ENCODE measurements at places on chromosomes 1 and 21. TPM values are rescaled to one million over a fixed set of nuclear protein-coding genes. Genes with fewer than 3 reads are reported as not detected.
A peak's percentile ranks its signal among the peaks of the same experiment; 100 is the strongest.

GRCh38 chr1:167084757-167085156, 5.4 kb downstream of the GPA33 start:
- no peak overlapping the region for H3K4me3 ChIP-seq
- H3K36me3 ChIP-seq: no peaks in the 10 kb centered on the region
- H3K27me3 ChIP-seq: no peaks in the 10 kb centered on the region
- peaks cover 5% of the 10 kb centered on the region for H3K4me1 ChIP-seq

The TEX38 gene
- total RNA-seq: not detected

GRCh38 chr21:32206631-32207405, 72.0 kb downstream of the MIS18A start:
- H3K27ac ChIP-seq: no peak overlapping the region
- H3K4me3 ChIP-seq: no peak overlapping the region
- H3K4me1 ChIP-seq: no peaks in the 10 kb centered on the region
- no peaks in the 10 kb centered on the region for H3K27me3 ChIP-seq
- no peak for DNase-seq

GRCh38 chr1:65772607-65773006, 20.1 kb upstream of the PDE4B start:
- no peaks in the 10 kb centered on the region for H3K4me1 ChIP-seq
- no peak overlapping the region for H3K4me3 ChIP-seq
- H3K36me3 ChIP-seq: no peaks in the 10 kb centered on the region
- H3K27ac ChIP-seq: no peak overlapping the region

GRCh38 chr1:222844411-222844779, 29.6 kb downstream of the DISP1 start:
- no peaks in the 10 kb centered on the region for H3K36me3 ChIP-seq
- H3K27me3 ChIP-seq: no peaks in the 10 kb centered on the region
- no peaks in the 10 kb centered on the region for H3K4me1 ChIP-seq
- DNase-seq: no peak
- no peak overlapping the region for H3K4me3 ChIP-seq

DNA sequence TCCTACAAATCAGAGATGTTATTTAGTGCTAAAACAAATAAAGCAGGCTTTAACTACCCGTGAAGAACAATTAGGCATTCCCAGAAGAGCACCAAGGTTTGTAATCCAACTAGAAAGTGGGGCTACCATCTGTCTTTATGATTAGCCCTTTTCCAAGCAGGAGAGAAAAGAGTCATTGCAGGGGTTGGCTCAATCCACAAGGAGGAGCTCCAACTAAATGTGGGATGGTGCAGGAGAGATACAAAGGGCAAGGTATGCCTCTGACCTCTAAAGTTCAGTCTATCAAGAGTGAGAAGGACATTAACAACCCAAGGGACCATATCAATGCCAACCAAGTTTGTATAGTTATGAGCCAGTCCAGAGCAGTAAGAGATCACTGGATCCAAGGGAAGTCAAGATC, 382.7 kb upstream of the DUSP10 start:
- H3K4me1 ChIP-seq: no peaks in the 10 kb centered on the region
- H3K27me3 ChIP-seq: no peaks in the 10 kb centered on the region
- no peaks in the 10 kb centered on the region for H3K36me3 ChIP-seq
- no peak overlapping the region for H3K27ac ChIP-seq

- no peak overlapping the region for H3K4me3 ChIP-seq
- no peak for DNase-seq
- H3K27ac ChIP-seq: no peak overlapping the region
- peaks cover 6% of the 10 kb centered on the region for H3K4me1 ChIP-seq
- H3K27me3 ChIP-seq: no peaks in the 10 kb centered on the region
- peaks cover 63% of the 10 kb centered on the region for H3K36me3 ChIP-seq
These were observed 88.8 kb downstream of the PRDM2 start for GRCh38 chr1:13788795-13789194.

GRCh38 chr1:204461331-204462228, 33.0 kb downstream of the PIK3C2B start:
- peaks cover 59% of the 10 kb centered on the region for H3K36me3 ChIP-seq
- no peaks in the 10 kb centered on the region for H3K27me3 ChIP-seq
- H3K27ac ChIP-seq: peak overlapping the region; percentile 67
- DNase-seq: no peak
- no peak overlapping the region for H3K4me3 ChIP-seq

GRCh38 chr21:42570841-42571387, 57.3 kb downstream of the SLC37A1 start:
- no peaks in the 10 kb centered on the region for H3K27me3 ChIP-seq
- H3K4me1 ChIP-seq: peaks cover 14% of the 10 kb centered on the region
- H3K27ac ChIP-seq: no peak overlapping the region
- DNase-seq: peak; percentile 51
- H3K4me3 ChIP-seq: no peak overlapping the region

The C1orf105 gene
- total RNA-seq: not detected

DNA sequence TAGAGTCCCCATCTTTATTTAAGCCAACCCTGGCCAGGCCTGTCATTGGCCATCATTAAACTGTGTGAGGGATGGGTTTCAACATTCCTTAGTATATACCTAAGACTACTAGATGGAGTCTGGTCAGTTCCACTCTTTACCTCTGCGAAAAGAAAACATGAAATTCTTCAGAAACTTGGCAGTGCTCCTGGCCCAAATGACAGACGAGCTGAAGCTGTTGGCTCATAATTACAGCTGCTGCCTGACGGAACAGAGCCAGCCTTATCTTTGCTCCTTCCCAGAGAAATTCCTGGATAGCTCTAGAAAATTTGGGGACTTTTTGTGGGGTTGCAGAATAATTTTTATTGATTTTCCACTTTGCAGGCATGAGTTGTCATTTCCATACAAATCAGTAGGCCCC, 30.4 kb downstream of the NPHS2 start:
- H3K36me3 ChIP-seq: no peaks in the 10 kb centered on the region
- no peak overlapping the region for H3K27ac ChIP-seq
- DNase-seq: no peak

The RHEX gene
- 13.5 TPM for total RNA-seq

DNA sequence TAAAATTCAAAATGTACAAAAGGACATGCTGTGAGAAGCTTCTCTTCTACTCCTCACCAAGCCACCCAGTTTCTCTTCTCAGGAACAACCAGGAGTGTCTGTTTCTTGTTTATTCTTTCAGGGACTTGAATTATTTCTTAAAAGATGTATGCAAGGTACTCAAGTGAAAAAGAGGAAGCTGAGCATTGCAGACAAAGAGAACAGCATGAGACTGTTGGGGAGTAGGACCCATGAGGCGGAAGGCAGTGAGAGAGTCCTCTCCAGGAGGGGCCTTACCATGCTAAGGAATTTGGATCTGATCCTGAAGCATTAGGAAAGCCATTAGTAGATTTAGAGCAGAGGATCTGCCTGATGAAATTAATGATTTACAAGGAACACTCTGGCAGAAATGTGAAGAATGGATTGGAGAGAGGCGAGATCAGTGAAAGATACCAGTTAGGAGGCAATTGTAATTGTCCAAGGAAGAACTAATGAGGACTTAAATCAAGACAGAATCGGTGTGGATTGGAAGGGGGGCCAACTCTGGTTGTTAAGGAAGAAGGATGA, 14.7 kb upstream of the SSX2IP start:
- H3K36me3 ChIP-seq: no peaks in the 10 kb centered on the region
- H3K27me3 ChIP-seq: no peaks in the 10 kb centered on the region

DNA sequence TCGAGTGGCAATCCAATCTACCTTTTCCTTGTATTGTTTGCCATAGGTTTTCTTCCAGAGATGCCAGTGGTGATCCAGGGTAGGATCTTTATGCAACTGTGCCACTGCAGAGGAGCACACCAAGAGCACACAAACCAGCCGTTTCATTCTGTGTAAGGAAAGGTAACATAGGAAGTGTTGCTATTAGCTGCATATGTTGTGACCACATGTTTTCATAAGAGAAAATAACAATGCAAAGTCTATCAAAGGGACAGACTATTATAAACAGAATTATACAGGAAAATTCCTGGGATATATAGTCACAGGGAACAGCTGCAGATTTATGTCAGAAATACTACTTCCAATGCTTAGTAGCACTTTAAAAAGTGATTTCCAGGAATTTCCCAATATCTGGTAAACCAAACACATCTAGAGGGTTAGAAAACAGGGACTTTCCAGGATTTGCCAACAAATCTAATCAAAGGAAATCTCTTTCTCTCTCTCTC, 919 bp downstream of the CTSS start:
- H3K4me1 ChIP-seq: peaks cover 33% of the 10 kb centered on the region
- peak overlapping the region; percentile 55 for H3K4me3 ChIP-seq
- no peak for DNase-seq

The TENT5C gene
- 23.2 TPM for total RNA-seq

- DNase-seq: no peak
- no peak overlapping the region for H3K27ac ChIP-seq
- no peaks in the 10 kb centered on the region for H3K27me3 ChIP-seq
- no peaks in the 10 kb centered on the region for H3K4me1 ChIP-seq
- no peak overlapping the region for H3K4me3 ChIP-seq
These were observed 206.8 kb downstream of the PAPPA2 start for GRCh38 chr1:176669782-176670181.

The PDPN gene
- 33.3 TPM for total RNA-seq

The CTSS gene
- 824 TPM for total RNA-seq

GRCh38 chr1:156664767-156665411, 12.3 kb downstream of the NES start:
- no peaks in the 10 kb centered on the region for H3K36me3 ChIP-seq
- no peak for DNase-seq
- H3K4me1 ChIP-seq: peaks cover 92% of the 10 kb centered on the region

- H3K27ac ChIP-seq: no peak overlapping the region
- H3K4me3 ChIP-seq: no peak overlapping the region
- H3K27me3 ChIP-seq: no peaks in the 10 kb centered on the region
- DNase-seq: no peak
- no peaks in the 10 kb centered on the region for H3K4me1 ChIP-seq
These were observed 119.3 kb downstream of the NGF start for GRCh38 chr1:115218699-115219098.

GRCh38 chr1:37035014-37035691, 838 bp upstream of the GRIK3 start:
- DNase-seq: no peak
- H3K27ac ChIP-seq: no peak overlapping the region
- H3K4me3 ChIP-seq: no peak overlapping the region

The CHIA gene
- 10.9 TPM for total RNA-seq

- DNase-seq: peak; percentile 73
- H3K4me1 ChIP-seq: peaks cover 4% of the 10 kb centered on the region
- peaks cover 21% of the 10 kb centered on the region for H3K27me3 ChIP-seq
- peak within 1 kb of the TSS; percentile 68 for H3K4me3 ChIP-seq
- no peaks in the 10 kb centered on the region for H3K36me3 ChIP-seq
- H3K27ac ChIP-seq: peak within 1 kb of the TSS; percentile 41
These were observed at the start of gene VANGL2 for GRCh38 chr1:160400223-160400645. TSS of gene VANGL2 (plus strand) at chr1:160400564. CDS start at chr1:160415838, 15,274 bp downstream.

The U2AF1 gene
- 43.0 TPM for total RNA-seq

DNA sequence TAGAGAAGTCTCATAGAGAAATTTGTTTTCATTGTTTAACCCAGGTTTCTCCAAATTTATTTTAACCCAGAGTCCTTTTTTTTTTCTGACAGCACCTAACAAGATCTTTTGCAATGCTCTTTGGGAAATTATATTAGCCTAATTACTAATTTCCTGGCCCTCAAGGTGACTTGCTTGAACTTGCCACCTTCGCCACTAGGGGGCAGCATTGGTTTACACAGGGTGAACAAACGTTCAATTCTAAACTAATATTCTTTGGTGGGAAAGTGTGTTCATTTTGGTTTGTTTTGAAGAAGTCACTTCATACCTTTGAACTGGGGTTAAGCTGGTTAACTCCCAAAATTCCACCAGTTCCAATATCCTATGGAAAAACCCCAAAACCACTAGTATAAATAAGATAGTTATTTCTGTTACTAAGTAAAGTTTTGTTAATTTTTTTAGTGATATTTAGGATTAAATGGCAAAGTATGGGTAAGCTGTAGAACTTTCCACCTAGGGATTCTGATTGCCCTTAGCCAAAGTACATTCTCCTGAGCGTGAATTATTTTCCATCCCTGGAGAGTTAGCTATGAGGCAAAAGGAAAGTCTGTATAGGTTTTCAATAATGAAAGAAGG, 13.0 kb downstream of the CCDC190 start:
- no peak overlapping the region for H3K4me3 ChIP-seq
- no peaks in the 10 kb centered on the region for H3K27me3 ChIP-seq
- H3K4me1 ChIP-seq: no peaks in the 10 kb centered on the region
- DNase-seq: peak; percentile 78
- H3K27ac ChIP-seq: no peak overlapping the region

DNA sequence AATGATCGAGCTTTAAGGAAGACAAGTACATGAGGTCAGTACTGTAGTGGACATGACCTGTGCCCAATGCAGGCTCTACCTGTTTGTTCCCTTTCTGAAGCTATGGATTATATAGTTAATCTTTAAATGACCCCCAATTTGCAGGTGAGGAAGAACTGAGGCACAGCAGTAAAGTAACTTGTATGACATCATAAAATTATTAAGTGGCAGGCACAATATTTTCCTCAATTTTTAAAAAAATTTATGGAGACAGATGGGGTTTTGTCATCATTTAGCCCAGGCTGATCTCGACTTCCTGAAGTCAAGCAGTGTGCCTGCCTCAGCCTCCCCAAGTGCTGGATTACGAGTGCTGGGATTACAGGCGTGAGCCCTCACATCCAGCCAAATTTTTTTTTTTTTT, 3.6 kb upstream of the GATAD2B start:
- H3K36me3 ChIP-seq: peaks cover 21% of the 10 kb centered on the region
- no peak overlapping the region for H3K4me3 ChIP-seq
- DNase-seq: no peak
- peaks cover 24% of the 10 kb centered on the region for H3K4me1 ChIP-seq

The ADAMTS5 gene
- total RNA-seq: 5.6 TPM

The C1orf94 gene
- total RNA-seq: not detected

All from lower lobe of right lung (tissue), 2 donors.